ENCODE measurements at places on chromosomes 7 and 10. TPM values are rescaled to one million over a fixed set of nuclear protein-coding genes. Genes with fewer than 3 reads are reported as not detected.

DNA sequence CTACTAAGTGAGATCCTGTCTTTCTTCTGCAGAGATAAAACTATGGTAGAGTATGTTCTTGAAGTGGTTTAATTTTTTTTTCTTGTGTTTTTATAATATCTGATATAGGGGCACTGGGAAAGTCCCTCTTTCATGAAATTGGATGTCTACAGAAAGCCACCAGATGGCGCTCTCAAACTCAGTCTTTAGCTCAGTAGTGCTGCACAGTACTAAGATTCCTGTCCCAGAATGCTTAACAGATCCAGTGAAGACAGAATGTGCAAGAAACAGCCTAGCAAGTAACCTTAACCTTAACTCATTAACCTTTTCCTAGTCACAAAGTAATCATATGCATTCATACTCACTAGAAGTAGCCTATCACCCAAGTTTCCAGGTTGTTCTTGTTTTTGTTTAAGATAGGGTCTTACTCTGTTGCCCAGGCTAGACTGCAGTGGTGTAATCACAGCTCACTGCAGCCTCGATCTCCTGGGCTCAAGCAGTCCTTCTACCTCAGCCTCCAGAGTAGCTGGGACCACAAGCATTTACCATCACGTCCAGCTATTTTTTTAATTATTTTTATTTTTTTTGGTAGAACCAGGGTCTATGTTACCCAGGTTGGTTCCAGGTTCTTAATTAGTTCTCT, 56.7 kb downstream of the IDE start:
- no peaks in the 10 kb centered on the region for H3K4me1 ChIP-seq
- peaks cover 8% of the 10 kb centered on the region for H3K36me3 ChIP-seq
- DNase-seq: peak; percentile 48
- no peak overlapping the region for H3K4me3 ChIP-seq
- no peak overlapping the region for H3K27ac ChIP-seq

DNA sequence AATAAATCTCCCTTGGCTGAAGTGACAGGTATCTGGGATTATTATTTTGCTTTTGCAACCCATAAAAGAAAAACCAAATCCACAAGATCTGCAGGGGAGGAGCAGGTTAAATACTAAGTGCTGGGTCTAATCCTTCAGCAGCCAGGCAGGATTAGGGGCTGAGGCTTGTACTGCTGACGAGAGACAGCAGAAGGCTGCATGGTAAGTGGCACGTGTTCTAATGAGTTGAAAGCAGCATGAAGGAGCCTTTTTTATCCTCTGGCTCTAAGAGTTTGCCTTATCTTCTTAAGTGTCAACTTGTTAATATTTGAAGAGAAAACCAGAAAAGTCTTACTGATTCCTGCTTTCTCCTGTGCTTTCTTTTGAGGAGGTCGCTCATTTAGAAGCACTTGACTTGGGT, 50.0 kb downstream of the LYZL2 start:
- H3K27me3 ChIP-seq: peaks cover 21% of the 10 kb centered on the region
- no peaks in the 10 kb centered on the region for H3K36me3 ChIP-seq
- H3K4me3 ChIP-seq: no peak overlapping the region
- no peak overlapping the region for H3K27ac ChIP-seq
- no peak for DNase-seq

GRCh38 chr7:150322833-150323681, at the start of the genes ACTR3C and LRRC61:
ACTR3C (minus strand) TSS chr7:150323545; CDS start chr7:150295296, 28,249 bp downstream.
LRRC61 (plus strand) TSS chr7:150323355; CDS start chr7:150336862, 13,507 bp downstream.
- H3K4me3 ChIP-seq: peak within 1 kb of the TSS; percentile 57
- DNase-seq: peak; percentile 59
- H3K36me3 ChIP-seq: no peaks in the 10 kb centered on the region
- no peaks in the 10 kb centered on the region for H3K4me1 ChIP-seq
- no peaks in the 10 kb centered on the region for H3K27me3 ChIP-seq

GRCh38 chr10:19417740-19418139, 369.1 kb downstream of the MALRD1 start:
- no peaks in the 10 kb centered on the region for H3K4me1 ChIP-seq
- no peaks in the 10 kb centered on the region for H3K27me3 ChIP-seq
- no peaks in the 10 kb centered on the region for H3K36me3 ChIP-seq
- peak; percentile 0 for DNase-seq
- H3K27ac ChIP-seq: no peak overlapping the region

GRCh38 chr7:12257582-12257981, 46.5 kb downstream of the TMEM106B start:
- no peaks in the 10 kb centered on the region for H3K36me3 ChIP-seq
- no peaks in the 10 kb centered on the region for H3K4me1 ChIP-seq
- H3K27me3 ChIP-seq: no peaks in the 10 kb centered on the region
- DNase-seq: no peak
- H3K4me3 ChIP-seq: peak overlapping the region; percentile 34
- no peak overlapping the region for H3K27ac ChIP-seq

GRCh38 chr7:116445447-116446211, 53.9 kb upstream of the CAV2 start:
- H3K27ac ChIP-seq: no peak overlapping the region
- DNase-seq: no peak
- no peaks in the 10 kb centered on the region for H3K27me3 ChIP-seq
- H3K36me3 ChIP-seq: no peaks in the 10 kb centered on the region
- H3K4me1 ChIP-seq: peaks cover 43% of the 10 kb centered on the region

- no peak overlapping the region for H3K4me3 ChIP-seq
- H3K36me3 ChIP-seq: peaks cover 8% of the 10 kb centered on the region
- peaks cover 6% of the 10 kb centered on the region for H3K4me1 ChIP-seq
- DNase-seq: no peak
These were observed 60.4 kb downstream of the CLIP2 start for GRCh38 chr7:74349621-74350020.

The LRRC17 gene
- 12.3 TPM for total RNA-seq

The SPAM1 gene
- not detected for total RNA-seq

The ENTPD7 gene
- total RNA-seq: 35.5 TPM
